ENCODE measurements at places on chromosomes 3 and 15.
A peak's percentile ranks its signal among the peaks of the same experiment; 100 is the strongest.

GRCh38 chr15:34064438-34064837, 25.4 kb upstream of the AVEN start:
- no peak for DNase-seq

DNA sequence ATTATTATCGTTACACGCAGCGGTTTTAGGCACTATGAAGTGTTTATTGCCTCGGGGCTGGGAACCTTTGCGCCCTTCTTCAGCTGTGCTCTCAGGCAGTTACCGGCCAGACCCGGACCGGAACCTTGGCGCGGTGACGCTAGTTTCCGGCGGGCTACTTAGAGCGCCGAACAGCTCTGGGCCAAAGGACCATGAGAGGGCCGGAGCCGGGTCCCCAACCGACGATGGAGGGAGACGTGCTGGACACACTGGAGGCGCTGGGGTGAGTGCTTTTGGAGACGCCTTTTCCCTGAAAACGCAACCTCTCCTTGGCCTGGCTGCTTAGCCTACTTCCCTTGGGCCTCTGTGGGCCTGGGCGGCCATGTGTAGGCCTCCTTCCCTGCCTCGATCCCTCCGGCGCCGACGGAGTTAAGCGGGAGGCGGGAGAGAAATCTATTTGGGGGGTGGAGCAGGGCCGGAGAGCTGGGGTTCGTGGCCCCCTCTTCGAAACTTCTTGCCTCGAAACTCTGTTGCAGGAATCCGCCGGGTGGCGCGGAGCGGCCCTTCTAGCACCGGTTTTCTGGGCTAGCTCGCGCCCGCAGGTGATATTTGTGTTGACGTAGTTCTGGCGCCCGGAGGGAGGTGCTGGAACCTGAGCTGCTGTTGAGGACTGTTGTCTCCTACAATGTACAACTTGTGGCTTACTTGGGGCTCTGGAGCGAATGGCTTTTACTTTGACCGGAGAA, at the start of gene FAM98B:
Gene FAM98B, plus strand, starts transcription at position 157 of the 725 bp plus-strand sequence. Its CDS starts 35 bp downstream, at position 192.
- peak; percentile 94 for DNase-seq

GRCh38 chr3:29186131-29186599, 94.7 kb upstream of the RBMS3 start:
- DNase-seq = no peak

GRCh38 chr3:140950144-140950543, 8.5 kb downstream of the SLC25A36 start:
- no peak for DNase-seq

DNA sequence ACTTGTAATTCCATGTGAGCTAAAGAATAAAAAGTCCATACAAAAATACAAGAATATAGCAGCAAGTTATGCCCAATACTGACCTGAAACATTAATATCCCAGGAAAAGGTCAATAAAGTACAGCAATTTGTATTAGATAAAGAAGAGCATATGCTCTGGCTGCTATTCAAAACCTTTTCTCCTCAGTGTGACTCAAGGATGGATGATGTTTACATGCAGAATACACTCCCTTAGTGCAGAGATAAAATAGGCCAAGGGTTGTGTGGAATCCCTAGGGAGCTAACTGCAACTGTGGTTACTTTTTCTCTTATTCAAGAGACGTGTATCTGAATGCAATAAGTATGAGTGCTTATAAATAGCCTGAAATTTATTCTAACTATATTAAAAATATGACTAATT, 78.7 kb downstream of the SLC9A9 start:
- DNase-seq = no peak

All from liver (tissue), 10 donors.